Tibial nerve (tissue), 4 donors: ENCODE measurements at places on chromosomes 3 and 15.

GRCh38 chr3:141201122-141201521 lies 30.5 kb upstream of the PXYLP1 start:
- no peak for DNase-seq

DNA sequence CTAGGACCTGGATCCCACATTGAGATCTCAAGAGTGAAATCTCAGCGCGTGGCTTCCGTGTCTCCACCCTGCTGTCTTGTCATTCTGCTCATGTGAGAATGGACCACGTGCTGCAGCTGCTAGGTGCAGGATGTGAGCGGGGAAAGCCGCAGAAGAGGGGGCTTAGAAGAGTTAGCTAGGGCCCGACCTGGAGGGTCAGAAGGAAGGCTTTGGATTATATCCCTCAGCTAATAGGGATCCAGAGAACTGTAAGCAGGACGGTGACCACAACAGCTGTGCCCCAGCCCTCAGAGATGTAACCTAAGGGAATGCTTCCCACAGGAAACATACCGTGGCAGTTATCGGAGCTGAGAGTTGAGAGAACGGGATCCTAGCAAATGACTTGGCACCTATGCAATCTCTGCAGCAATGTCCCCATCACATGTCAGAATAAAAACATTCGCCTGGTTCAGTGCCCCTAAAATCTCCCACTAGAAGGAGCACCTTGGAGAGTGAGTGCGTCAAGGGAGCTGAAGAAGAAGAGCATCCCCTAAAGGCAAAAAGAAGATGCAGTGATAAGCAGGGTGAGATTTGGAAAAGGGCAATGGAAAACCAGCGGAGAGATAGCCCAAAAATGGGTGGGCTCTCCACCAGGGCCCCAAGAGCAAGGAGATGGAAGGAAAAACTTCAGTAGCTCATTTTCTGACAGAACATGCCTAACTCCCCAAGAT lies 76.9 kb upstream of the ST8SIA2 start:
- DNase-seq: no peak

GRCh38 chr3:8768364-8769087 lies 887 bp downstream of the OXTR start:
- no peak for DNase-seq

- no peak for DNase-seq
These were observed 380.8 kb upstream of the NDN start for GRCh38 chr15:24067733-24068501.

DNA sequence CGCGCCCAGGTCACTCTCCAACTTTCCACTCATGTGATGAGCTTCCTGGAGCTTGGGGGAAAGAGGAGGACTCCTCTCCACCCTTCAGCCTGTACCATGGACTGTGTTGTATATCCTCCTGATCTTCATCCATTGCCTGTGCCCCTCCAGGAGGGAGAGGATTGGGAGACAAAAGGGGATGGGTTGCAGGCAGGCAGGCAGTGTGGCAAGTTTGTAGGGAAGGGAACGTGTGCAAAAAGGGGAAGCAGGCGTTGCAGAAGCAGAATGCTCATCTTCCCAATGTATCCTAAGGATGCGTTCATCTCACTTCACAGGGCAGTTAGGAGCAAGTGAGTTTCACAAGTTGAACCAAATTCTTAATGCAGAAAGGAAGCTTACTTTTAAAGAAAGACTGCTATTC lies 28.1 kb upstream of the GHSR start:
- no peak for DNase-seq

- no peak for DNase-seq
These were observed 374.2 kb upstream of the BCHE start for GRCh38 chr3:166211451-166211850.

DNA sequence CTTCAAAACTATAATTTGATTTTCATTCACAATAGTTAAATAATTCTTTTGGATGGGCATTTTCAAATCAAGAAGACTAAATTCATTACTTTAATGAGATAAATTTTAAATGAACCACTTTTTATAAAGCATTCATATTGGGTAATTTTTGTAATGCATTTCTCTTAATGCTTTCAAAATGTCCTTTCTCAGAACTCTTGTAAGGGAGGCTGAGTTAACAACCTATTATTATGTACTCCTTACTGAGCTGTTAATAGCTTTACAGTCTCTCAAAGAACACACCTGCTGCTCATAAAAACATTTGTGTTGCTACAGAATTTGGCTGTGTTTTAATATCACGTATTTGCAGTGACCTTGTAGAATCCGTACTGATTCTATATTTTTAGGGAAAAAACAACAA lies 334.0 kb upstream of the ARL6 start:
- DNase-seq: no peak

GRCh38 chr15:67899596-67900283 lies 59.9 kb upstream of the RNU6-1 start:
- DNase-seq: no peak

DNA sequence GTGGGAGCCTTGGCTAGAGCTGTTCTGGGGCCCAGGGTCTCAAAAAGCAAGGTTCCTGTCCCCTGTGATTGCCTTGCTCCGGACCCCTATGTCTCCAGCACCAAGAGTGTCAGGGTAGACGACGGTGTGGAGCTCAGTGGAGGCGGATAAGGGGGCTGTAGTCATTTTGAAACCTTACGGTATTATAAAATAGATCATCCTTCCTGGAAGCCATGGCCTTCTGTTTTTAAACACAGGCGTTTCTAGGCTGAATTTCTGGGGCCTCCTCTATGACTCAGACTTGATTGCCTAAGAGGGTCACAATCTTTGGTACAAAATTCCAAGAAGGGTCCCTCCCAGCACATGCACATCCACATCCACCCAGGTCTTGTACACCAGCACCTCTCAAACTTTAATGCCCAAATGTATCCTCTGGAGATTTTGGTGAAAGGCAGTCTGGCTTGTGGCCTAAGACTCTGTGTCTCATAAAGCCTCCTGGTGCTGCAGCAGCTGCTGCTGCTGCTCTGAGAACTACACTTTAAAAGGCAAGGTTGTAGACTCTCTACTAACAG lies 70.5 kb upstream of the XCR1 start:
- peak; percentile 64 for DNase-seq
